Stimulated activated CD8-positive, alpha-beta memory T cell treated with anti-CD3 and anti-CD28 coated beads, Interleukin-12 subunit alpha, Interleukin-12 subunit beta, amount 100 ng/mL, for 1 hour (primary cell): ENCODE measurements at places on chromosomes 5 and 9.

DNA sequence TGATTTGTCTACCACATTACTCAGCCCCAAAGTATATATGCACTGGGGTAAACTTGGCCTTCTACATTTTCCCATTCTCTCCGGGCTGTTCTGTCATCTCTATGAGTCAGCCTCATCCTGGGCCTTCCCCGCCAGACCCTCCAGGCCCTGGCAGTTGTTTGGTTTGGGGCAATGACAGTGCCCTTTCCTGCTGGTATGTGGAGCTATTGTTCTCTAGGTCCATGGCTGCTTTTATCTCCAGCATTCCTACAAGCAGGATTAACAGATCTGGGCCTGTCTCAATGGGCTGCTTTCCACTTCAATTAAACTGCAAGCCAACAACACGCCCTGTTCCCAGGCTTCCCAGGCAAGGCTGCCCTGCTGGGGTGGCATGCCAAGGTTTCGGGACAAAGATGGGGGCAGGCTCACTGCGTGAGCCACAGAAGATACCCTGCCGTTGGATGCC, 136.4 kb downstream of the SLIT3 start:
- no peak for DNase-seq

DNA sequence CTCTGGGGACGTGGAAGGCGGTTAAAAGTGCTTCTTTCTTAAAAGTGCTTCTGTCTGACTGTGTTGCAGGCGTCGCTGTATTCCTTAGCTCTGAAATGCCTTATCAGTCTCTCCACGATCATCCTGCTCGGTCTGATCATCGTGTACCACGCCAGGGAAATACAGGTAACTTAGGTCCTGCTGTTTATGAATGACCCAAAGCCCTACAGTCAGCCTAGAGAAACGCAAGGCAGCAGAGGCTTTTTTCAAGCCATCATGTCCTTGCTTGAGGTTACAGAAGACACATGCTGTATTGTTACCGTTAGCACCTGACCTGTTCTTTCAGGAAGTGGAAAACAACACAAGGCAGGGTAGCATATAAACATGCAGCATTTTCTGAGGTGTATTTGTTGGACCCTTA, 2.0 kb downstream of the KCNN2 start:
- no peak for DNase-seq

- DNase-seq, result no peak
These were observed 399.4 kb downstream of the CTNND2 start for GRCh38 chr5:11504886-11505193.

- DNase-seq, result no peak
These were observed 928.5 kb downstream of the TLE4 start for GRCh38 chr9:80500300-80500699.

GRCh38 chr5:135456238-135457099, 4.3 kb upstream of the TIFAB start:
- no peak for DNase-seq

DNA sequence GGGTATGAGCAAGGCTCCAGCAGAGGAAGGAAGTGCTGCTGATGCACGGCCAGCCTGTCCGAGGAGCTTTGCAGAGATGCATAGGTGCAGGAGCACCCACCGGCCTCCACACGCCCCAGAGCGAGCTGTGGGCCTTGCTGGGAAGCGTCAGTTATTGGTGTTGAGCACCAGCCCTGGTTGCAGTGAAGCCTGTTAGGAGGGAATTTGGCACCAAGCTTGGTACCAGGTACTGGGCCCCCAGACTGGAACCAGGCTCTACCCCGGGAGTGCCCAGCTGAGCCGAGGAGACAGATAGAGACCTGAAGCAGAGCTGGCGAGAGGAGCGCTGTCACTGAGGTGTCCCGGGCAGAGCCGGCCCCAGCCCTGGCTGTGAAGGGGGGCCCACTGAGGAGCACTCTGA, 5.2 kb downstream of the TCF7 start:
- DNase-seq, result no peak

DNA sequence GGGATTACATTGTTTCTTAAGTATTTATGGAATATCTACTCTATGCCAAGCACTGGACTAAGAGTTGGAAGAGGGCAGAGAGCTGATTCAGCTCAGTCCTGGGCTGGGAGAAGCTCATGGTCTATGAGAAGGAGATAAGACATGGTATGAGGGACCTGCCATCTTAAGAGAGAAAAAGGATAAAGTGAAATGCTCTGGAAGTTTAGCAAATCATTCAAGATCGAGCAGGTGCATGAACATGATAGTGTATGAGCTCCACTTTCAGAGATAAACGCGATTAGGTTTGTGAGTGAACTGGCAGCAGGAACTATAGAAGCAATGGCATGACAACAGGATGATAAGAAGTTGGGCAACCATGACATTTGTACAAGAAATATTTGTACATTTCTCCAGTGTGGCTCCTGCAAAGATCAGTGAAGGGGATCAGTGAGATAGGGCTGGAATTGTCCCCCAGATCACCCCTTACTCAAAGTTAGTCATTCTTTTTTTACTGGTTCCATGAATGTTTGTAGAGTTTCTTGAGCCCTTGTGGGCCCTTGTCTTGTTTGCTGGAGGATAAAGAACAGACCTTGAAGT, 26.6 kb upstream of the CCDC180 start:
- no peak for DNase-seq

- DNase-seq, result no peak
These were observed 238.2 kb downstream of the NR3C1 start for GRCh38 chr5:143165049-143165880.

- no peak for DNase-seq
These were observed 6.5 kb downstream of the TBC1D2 start for GRCh38 chr9:98248737-98249474.
